MG63 (cell line): ENCODE measurements at places on chromosomes 5 and 9. TPM values are rescaled to one million over a fixed set of nuclear protein-coding genes. Genes with fewer than 3 reads are reported as not detected.

Gene NCS1
- 16.6 and 34.4 TPM in 2 replicates for total RNA-seq

Gene ERP44
- 9.3 and 9.9 TPM in 2 replicates for total RNA-seq

Gene MARCHF11
- not detected in 2 replicates for total RNA-seq

DNA sequence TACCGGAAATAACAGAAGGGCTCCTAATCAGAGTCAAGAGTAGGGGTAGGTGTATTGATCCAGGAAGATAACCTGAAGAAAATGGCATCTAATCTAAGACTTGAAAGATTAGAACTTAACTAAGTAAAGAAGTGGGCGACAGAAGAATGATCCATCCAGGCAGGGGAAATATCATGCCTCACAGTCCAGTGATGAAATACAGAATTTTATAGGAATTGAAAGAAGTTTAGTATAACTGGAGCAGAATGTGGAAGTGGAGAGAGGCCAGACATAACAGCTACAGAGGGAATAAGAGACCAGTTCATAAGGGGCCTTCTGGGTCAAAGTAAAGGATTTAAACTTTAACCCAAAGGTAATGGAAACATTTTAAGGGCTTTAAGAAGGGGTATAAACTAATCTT lies 42.2 kb downstream of the ERP44 start:
- no peak for DNase-seq

- DNase-seq = peak; percentile 99
These were observed 16.9 kb downstream of the ADAMTSL1 start for GRCh38 chr9:18490641-18491370.

DNA sequence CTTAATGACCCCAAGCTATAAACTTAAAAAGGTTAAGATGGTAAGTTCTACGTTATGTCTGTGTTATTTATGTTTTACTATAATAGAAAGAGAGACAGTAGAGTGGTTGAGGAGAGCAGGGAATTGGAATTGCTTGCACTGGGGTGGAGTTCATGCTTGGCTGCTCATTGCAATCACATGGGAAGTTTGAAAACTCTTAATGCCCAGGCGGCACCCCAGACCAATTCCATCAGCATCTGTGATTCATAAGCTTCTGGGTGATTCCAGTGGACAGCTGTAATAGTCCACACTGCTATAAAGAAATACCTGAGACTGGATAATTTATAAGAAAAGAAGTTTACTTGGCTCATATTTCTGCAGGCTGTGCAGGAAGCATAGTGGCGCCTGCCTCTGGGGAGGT lies 323.9 kb upstream of the MSX2 start:
- DNase-seq = no peak

- no peak for DNase-seq
These were observed 110.2 kb downstream of the PJA2 start for GRCh38 chr5:109299557-109299956.

- DNase-seq = no peak
These were observed 24.9 kb upstream of the FSTL4 start for GRCh38 chr5:133637206-133637605.

DNA sequence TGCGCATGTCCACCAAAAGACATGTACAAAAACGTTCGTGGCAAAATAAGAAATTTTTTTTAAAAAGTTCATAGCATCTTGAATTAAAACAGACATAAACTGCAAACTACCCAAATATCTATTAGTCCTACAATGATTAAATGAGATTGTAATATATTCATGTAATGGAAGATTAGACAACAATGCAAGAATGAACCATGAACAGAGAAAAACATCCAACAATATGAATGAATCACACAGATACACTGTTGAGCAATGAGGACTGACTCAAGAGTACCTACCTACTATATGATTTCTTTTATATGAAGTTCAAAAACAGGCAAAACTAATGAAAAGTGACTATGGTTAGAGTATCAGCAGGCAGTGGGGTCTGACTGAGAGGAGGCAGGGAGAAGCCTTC lies 17.9 kb upstream of the CTNNAL1 start:
- no peak for DNase-seq

DNA sequence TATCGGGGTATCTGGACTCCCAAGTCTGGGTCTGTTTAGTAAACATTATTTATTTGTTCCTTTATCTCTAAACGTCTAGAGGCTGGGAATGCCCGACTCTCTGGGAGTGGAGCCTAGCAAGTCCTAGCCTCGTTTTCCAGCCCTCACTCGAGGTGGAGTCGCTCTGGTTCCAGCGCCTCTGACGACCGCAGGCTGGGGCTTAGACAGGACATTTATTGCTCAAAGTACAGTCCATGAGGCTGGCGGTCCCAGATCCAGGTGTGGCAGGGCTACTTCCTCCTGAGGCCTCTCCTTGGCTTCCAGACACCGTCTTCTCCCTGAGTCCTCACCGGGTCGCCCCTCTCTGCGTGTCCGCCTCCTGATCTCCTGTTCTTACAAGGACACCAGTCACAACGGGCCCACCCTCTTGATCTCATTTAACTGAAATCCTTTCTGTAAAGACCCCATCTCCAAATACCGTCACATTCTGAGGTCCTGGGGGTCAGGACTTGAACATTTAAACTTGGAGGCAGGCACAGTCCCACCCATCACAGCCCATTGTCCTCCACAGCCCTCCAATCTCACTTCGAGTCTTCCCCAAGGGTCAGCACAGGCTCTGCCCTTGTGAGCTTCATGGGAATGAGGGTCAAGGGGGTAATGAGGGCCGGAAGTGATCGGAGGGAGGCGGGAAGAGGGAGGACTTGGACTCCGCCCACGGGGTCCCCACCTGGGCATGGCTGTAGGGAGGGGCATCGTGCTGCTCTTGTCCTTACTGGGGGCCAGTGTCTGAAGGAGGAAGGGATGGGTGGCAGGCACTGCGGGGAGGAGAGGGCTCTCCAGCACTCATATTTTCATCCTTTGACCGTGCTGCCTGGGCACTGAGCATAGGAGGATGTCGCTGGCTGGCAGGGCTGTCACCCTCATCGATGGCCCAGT lies 12.2 kb upstream of the CLPTM1L start:
- DNase-seq = no peak

DNA sequence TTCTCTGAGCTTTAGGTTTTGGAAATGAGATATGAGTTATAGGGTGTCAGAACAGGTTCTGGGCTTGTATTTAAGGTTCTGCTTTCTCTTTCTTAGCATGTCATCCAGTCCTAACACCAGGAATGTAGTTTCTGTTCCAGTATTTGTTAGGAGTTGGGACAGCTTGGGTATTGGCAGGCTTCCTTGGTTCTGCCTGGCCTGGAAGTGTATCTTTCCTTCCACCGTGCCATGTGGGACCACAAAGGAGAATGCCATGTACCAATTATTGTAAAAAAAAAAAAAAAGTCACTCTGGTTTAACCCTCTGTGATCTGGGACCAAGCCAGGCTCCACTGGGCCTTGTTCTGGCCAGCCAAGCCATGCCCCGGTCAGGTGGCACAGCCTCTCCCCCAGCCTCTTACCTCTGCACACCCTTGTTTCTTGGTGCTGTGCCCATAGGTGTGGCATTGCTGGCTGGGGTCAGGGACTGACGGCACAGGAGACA lies 47.8 kb downstream of the ARHGAP26 start:
- peak; percentile 73 for DNase-seq
